ENCODE measurements at places on chromosomes 4 and X.

GRCh38 chr4:164700471-164700870, 53.5 kb upstream of the SMIM31 start:
- DNase-seq, result no peak

DNA sequence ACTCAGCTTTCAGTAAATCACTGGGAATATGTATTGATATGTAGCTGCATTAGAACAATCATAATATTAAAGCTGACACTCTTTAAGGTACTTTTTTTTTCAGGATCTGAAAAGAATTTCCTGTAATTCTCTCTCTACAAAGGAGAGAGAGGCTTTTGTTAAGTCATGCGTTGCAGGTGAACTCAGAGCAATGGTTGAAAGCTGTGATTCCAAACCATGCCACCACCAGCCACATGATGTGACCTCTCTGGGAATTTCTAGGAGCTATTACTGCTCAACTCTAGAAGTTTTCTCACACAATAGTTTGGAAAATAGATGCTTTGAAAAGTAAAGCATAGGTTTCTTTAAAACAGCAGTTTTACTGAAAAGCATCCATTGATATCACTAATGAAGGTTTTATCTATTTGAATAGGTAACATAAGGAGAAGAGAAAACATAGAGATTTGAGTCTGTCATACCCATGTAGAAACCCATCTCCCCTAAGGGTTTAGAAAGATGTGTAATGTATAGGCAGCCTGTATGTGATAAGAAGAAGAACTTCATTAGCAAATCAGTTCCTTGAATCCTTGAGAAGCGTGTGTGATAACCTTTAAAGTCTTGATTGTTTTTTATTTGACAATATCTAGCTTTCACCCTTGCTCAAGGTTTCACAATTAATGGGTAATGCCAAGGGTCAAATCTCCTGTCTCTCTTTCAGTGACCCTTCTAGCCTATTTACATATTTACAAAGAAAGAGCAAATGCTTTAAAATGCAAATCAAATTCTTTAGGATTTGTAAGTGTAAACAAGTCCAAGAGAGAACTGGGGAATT, 161.0 kb upstream of the ANKRD50 start:
- DNase-seq, result no peak

GRCh38 chrX:74922922-74923543, 2.2 kb downstream of the NEXMIF start:
- DNase-seq, result no peak

GRCh38 chr4:69330345-69331047, 50.2 kb downstream of the UGT2B28 start:
- no peak for DNase-seq

DNA sequence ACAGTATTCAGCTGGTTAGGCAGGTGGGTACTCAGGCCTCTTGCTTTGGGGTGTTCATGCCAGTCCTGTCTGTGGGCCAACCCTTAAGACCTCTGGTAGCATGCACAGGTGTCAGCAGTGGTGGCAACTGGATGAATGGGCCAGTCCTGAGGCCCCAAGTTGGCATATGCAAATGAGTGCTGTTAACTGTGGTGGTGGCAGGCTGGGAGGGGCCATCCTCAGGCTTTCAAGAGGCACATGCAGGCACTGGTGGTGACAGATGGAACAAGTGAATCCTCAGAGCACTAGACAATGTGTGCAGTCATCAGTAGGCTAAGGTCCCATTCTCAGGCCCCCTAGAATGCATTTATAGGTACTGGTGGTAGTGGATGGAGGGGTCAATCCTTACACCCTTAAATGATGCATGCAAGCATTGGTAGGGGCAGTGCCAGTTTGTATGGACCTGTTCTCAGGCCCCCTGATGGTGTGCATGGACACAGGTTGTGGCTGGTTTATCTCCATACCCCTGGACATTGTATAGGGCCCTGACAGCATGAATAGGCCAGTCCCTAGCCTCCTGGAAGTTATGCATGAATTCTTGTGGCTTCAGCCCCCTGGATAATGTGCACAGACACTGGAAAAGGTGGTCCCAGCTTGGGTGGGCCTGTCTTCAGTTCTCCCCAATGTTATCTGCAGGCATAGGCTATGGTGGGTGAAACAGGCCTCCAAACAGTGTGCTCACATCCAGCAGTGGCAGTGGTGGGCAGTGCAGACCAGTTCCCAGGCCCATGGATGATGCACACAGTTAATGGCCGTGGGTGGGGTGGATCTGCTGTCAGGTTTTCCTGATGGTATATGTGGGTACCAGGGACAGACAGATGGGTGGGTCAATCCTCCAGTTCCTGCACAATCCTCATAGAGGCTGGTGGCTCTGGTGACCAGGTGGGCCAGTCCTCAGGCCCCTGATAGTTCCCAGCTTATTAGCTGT, 24.7 kb downstream of the TECRL start:
- no peak for DNase-seq

DNA sequence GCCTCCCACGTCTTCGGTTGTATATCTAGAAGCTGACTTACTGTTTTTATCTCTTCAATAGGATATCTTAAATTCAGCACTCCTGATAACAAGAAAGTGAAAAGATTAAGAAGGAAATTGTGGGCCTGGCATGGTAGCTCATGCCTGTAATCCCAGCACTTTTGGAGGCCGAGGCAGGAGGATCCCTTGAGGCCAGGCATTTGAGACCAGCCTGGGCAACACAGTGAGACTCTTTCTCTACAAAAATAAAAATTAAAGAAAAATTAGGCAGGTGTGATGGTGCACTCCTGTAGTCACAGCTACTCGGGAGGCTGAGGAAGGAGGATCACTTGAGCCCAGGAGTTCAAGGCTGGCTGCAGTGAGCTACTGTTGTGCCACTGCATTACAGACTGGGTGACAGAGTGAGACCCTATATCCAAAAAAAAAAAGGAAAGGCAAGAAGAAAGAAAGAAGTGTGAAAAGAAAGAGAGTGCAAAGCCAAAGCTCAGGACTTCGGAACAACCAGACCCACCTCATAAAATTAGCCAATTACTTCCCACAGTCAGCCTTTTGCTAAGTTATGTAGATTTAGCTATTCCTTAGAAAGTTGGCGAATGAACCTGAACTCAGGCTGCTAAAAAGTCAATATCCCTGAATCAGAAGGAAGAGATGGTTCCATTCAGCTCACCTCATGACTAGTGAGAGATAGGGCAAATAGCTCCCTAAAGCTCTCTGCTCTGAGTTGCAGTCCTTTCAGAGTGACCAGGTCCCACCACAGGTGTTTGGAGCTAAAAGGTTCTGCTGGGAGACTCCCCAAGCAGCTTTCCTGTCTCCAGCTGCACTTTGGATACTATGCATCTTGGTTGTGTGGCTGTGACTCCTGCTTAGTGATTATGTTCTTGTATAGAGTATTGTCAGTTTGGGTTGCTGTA, 9.2 kb downstream of the FGG start:
- no peak for DNase-seq

DNA sequence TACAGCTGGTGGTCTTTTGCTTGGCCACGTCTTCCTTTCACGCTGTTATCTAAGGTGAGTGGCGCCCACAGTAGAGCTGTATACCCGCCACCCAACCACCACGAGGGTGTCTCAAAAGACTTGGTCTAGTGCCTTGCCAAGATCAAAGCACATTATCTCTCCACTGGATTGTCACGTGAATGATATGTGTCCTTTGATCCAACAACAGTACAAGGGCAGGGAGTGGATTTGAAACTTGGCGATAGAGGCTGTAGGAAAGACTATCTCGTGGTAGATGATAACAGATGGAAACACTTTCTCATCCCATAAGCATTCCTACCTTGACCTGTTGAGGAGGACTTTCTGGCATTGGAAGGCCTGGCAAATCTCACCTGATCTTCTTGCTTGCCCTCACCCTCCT, 37.7 kb upstream of the BCLAF3 start:
- DNase-seq, result no peak

DNA sequence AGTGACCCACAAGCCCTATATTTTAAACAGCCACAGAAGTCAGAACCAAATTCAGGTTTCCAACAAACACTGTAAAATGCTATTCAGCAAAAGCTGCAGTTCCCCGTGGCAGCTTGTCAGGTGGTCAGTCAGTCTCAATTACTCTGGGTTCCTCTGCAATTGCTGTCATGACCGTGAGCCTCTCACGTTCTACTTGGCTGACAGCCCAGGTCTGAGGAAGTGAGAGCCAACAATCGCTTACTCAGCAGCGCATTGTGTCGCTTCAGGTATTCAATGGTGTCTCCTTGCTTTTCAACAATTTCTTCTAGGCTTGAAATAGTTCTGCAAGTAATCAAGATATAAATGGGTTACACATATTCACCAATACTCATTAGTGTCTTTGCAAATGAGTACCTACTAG, 25.8 kb downstream of the TRIM75 start:
- DNase-seq, result no peak

- DNase-seq, result no peak
These were observed 2745.4 kb downstream of the PCDH7 start for GRCh38 chr4:33465565-33465964.

DNA sequence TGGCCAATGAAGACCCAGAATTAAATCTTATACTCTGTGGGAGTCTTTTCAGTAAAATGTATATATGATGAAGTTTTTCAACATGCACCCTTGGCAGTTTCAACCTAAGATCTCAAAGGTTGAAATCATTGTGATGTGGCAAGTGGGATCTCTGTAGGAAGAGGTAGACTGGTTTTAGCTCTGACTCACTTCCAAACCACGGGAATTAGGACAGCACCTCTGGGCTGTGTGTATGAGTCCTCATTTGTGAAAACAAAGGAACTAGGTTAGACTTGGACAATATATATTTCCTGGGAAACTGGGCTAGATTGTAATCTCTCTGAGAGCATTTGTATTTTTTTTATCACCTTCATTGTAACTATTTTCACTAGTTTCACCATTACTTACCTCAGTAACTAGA, 333.0 kb downstream of the ADGRL3 start:
- DNase-seq, result no peak

DNA sequence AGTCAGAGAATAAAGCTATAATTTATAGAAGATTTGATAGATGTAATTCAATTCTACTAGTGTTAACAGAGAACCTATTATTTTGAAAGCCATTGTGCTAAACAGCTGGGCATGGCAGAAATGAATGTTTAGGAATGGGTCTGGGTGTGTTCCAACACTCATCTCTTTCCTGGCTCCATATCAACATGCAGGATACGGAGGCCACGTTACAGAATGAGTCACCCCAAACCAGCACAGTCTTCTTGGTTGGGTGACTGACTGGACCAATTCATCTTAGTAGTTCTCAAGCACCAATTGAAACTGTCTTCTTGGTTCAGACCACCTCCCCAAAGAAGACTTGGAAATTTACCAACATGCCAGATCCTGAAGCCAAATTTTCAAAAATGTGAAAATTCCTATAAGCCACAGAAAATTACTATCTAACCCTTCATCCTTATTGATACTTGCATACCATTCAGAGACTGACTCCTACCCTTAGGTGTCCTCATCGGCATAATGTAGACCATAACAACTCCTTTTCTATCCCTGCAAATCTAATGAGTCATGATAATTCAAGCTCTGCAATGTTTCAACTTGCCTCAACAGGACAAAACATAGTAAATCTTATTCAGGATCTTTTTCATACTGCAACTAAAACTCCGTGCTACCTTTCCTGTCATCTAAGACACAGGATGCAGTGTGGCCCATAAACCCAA, 52.0 kb upstream of the ATOH1 start:
- no peak for DNase-seq

- DNase-seq, result no peak
These were observed 173.6 kb downstream of the CBR4 start for GRCh38 chr4:168836490-168836889.

- no peak for DNase-seq
These were observed 80.2 kb downstream of the GRIA2 start for GRCh38 chr4:157300701-157301100.

DNA sequence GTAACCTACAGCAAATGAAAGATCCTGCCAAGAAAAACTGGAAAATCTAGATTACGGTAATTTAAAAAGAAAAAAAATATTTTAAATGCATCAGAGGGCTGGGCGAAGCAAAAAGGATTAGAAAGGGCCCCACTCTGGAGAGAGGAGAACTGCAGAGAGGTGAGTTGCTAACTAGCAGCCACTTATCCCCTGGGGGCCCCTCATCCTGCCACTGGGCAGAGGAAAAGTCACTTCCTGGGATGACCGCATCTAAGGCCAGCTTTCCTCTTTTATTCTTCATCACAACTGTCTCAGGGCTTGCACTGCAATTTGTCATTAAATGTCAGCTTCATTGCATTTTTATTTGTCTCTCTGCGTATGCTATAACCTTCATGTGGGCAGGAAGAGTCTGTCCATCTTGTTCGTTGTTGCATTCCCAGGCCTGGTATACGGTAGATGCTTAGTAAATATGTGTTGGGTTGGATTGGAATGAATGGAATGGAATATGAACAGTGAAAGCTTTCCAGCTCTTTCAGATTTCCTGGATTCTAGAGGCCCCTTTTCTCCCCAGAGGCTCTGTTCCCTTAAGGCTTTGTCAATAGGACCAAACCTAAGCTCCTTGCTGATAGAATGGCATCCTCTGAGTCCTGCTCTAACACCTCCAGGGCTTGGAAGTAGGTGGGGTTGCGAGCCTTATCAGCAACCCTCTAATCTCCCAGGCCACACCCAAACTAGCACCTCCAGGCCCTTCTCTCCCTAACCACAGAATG, 58.9 kb downstream of the TLR10 start:
- no peak for DNase-seq

DNA sequence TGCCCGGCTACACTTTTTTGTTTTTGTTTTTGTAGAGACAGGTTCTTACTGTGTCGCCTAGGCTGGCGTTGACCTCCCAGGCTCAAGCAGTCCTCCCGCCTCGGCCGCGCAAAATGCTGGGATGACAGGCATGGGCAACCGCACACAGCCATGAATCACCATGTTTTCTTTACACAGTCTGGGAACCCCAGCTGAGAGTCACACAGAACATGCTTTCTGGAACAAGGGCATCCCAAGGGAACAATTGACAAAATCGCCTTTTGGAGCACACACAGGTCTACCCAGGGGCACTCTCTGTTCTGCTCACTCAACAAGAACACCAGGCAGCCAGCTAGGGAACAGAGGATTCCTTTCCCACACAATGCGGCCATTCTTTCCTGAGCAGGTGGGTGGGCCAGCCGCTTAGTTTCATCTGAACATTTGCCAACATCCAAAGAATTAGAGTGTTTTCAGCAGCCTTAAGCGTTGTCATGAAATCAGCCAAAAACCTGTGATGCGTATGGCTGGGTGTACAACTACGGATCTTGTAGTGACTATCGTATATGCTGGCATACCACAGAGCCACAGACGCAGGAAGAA, 15.7 kb downstream of the PRKX start:
- no peak for DNase-seq

- no peak for DNase-seq
These were observed 247.6 kb downstream of the CBLL2 start for GRCh38 chrX:22520128-22520828.

GRCh38 chrX:53288189-53288588, 6.8 kb upstream of the IQSEC2 start:
- DNase-seq, result no peak

- no peak for DNase-seq
These were observed 689.2 kb upstream of the SLIT2 start for GRCh38 chr4:19562456-19562855.

- no peak for DNase-seq
These were observed 25.7 kb downstream of the SLAIN2 start for GRCh38 chr4:48367016-48367415.

- DNase-seq, result no peak
These were observed 77.1 kb downstream of the ZFYVE28 start for GRCh38 chr4:2341261-2341841.
